ENCODE measurements at places on chromosomes 11 and 22.

GRCh38 chr11:2196970-2197770, 25.6 kb upstream of the TH start:
- peak; percentile 24 for DNase-seq

GRCh38 chr22:36833073-36833472, 16.2 kb upstream of the PVALB start:
- no peak for DNase-seq

GRCh38 chr11:112630496-112630895, 330.7 kb upstream of the NCAM1 start:
- DNase-seq, result no peak

DNA sequence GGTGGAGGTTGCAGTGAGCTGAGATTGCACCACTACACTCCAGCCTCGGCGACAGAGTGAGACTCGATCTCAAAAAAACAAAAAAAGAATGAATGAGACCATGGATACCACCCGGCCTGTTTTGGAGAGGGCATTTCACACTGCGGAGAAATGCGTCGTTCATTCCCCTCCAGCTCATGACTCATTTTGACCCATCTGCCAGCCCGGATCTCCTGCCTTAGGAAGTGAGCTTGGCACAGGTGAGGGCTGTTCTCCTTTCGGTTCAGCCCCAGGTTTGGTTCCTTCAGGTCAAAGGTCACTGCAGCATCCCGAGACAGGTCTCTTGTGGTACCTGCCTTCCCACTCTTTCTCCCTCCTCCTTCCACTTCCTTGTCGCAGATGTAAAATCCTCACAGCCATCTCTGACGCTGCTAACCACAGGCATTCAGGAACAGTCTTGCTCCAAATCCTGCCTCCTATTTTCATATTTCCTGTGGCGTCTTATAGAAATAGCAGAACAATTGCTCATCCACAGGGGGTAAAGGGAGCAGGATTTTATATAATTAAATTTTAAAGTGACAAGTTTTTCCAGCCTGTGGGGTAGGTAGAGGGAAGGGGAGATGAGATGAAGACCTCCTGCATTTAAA, 517.9 kb downstream of the NTM start:
- no peak for DNase-seq

- no peak for DNase-seq
Measured at GRCh38 chr11:29914203-29914930, 102.5 kb downstream of the KCNA4 start.

- DNase-seq, result no peak
Measured at GRCh38 chr22:46030231-46030880, 53.4 kb upstream of the WNT7B start.

Data from NCI-H2107 (cell line).